ENCODE measurements at places on chromosomes 4 and X. TPM values are rescaled to one million over a fixed set of nuclear protein-coding genes. Genes with fewer than 3 reads are reported as not detected.

Gene CCDC120
- 4.2 TPM for polyA plus RNA-seq

Gene SMAD1
- polyA plus RNA-seq = 60.0 TPM

Gene AGTR2
- 35.6 TPM for polyA plus RNA-seq

Gene CHST7
- 4.0 TPM for polyA plus RNA-seq

Gene PFKFB1
- polyA plus RNA-seq = 0.82 TPM

Gene GABRB1
- polyA plus RNA-seq = not detected

Gene GAGE2A
- not detected for polyA plus RNA-seq

Gene ZFP92
- polyA plus RNA-seq = 0.90 TPM

Gene NSG1
- polyA plus RNA-seq = 0.92 TPM

Gene GPC4
- 95.4 TPM for polyA plus RNA-seq

Gene SMPX
- polyA plus RNA-seq = 291 TPM

Gene SHROOM2
- polyA plus RNA-seq = 1.7 TPM

Gene ZMYM3
- polyA plus RNA-seq = 18.0 TPM

Gene CTAG2
- not detected for polyA plus RNA-seq

Gene SLC10A3
- 10.8 TPM for polyA plus RNA-seq

Gene CFAP47
- polyA plus RNA-seq = not detected

Gene SASH3
- polyA plus RNA-seq = 2.3 TPM

Gene MTNR1A
- polyA plus RNA-seq = not detected

Gene FATE1
- polyA plus RNA-seq = 1.2 TPM

Gene PAGE2B
- 0.29 TPM for polyA plus RNA-seq

Gene GYPE
- polyA plus RNA-seq = 1.4 TPM

Gene ARMCX1
- polyA plus RNA-seq = 93.8 TPM

Gene SSX1
- not detected for polyA plus RNA-seq

Gene FUNDC1
- polyA plus RNA-seq = 12.9 TPM

Gene DDIT4L
- polyA plus RNA-seq = 12.5 TPM

Gene SSX4
- polyA plus RNA-seq = not detected

Gene ABCE1
- 62.2 TPM for polyA plus RNA-seq

Gene CTAG1B
- polyA plus RNA-seq = not detected

Gene PRR32
- 206 TPM for polyA plus RNA-seq

Gene TRPC5OS
- polyA plus RNA-seq = 0.29 TPM

Gene ZDHHC15
- 2.1 TPM for polyA plus RNA-seq

Gene CXCL3
- 0.09 TPM for polyA plus RNA-seq

Gene CXCL9
- polyA plus RNA-seq = 0.05 TPM

Gene BGN
- polyA plus RNA-seq = 95.3 TPM

Gene RNF150
- 36.4 TPM for polyA plus RNA-seq

Gene GPR173
- 9.8 TPM for polyA plus RNA-seq

Gene UGT2B17
- not detected for polyA plus RNA-seq

Gene FHIP1A
- polyA plus RNA-seq = 9.3 TPM

Gene CENPE
- polyA plus RNA-seq = 4.3 TPM

Gene HEPH
- 3.8 TPM for polyA plus RNA-seq

Gene ZCCHC13
- polyA plus RNA-seq = not detected

Gene TSPAN7
- 122 TPM for polyA plus RNA-seq

Gene VCX2
- not detected for polyA plus RNA-seq

Gene GCNA
- polyA plus RNA-seq = 2.8 TPM

Gene RAB9B
- polyA plus RNA-seq = 35.1 TPM

Gene SH3D19
- 27.9 TPM for polyA plus RNA-seq

Gene WDR1
- 169 TPM for polyA plus RNA-seq

Gene UBQLN2
- 26.5 TPM for polyA plus RNA-seq

Gene TTC29
- polyA plus RNA-seq = 0.09 TPM

Gene UGT2B10
- not detected for polyA plus RNA-seq

Gene DYNLT3
- polyA plus RNA-seq = 9.7 TPM

Gene CSAG3
- not detected for polyA plus RNA-seq

Gene RTL3
- 1.8 TPM for polyA plus RNA-seq

Gene ABLIM2
- polyA plus RNA-seq = 17.0 TPM

Gene STK32B
- polyA plus RNA-seq = 5.4 TPM

Gene SSX2B
- polyA plus RNA-seq = not detected

Gene BANK1
- polyA plus RNA-seq = 0.43 TPM

Gene FNIP2
- polyA plus RNA-seq = 12.2 TPM

Gene ITGB1BP2
- 142 TPM for polyA plus RNA-seq

Gene TMEM255A
- polyA plus RNA-seq = 9.3 TPM
